ENCODE measurements at places on chromosomes 12 and 14.

DNA sequence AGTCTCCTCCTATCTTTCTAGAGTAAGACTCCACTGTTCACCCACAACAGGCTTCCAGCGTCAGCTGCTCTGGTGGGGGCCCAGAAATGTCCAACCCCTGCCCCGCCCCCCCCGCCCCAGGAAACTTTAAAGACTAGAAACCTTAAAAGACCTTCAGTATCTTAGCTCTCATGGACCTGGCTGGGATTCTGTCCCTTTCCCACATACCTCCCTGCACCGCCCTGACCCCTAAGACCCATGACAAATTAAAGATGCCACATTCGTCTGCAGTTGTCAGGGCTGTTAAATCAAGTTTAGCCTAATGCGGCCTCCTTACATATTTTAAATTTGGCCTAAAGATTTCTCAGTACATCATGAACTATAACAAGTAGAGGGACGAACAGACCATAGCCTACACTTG, 10.0 kb upstream of the SERPINA10 start:
- no peak for DNase-seq

GRCh38 chr14:87397499-87397898, 595.5 kb downstream of the GALC start:
- DNase-seq, result no peak

DNA sequence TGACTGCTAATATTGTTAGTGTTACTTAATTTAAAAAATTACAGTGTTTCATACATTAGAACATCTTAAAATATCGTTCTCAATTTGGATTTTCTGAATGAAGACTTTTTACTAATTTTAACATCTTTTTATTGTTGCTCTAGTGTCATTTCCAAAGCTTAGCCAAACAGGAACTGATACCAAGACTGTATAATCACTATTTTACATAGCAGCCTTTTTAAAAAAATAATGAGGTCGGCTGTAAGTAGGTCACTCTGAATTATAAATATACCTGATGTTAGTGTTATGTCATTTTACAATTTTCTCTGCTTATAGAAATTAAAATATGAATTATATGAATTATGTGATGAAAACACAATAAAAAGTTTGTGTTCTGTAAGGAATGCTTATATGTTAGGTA, 321.5 kb downstream of the TMEM117 start:
- no peak for DNase-seq

GRCh38 chr12:65313719-65314317, 35.3 kb downstream of the MSRB3 start:
- no peak for DNase-seq

DNA sequence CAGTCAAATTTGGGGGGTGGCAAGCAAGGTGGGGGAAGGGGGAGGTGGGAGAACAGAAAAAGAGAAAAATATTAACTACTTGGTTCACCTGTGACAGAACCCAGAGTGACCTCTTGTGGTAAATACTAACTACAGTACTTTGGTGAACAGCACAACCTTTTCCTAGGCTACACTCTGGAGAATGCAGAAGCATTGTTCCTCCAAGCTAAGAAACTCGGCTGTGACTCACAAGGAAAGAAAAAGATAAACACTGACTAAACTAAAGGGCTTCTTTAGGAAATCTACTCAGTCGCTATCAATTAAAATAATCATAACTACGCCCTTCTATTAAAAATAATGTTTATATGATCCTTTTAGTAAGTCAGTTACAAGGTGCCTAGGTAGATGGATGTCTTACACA, 5.4 kb downstream of the KCNH5 start:
- DNase-seq, result peak; percentile 20

GRCh38 chr12:6266541-6266966, 43.9 kb upstream of the PLEKHG6 start:
- DNase-seq, result no peak

- no peak for DNase-seq
These were observed 297.6 kb downstream of the TMEM132D start for GRCh38 chr12:129606239-129606638.

DNA sequence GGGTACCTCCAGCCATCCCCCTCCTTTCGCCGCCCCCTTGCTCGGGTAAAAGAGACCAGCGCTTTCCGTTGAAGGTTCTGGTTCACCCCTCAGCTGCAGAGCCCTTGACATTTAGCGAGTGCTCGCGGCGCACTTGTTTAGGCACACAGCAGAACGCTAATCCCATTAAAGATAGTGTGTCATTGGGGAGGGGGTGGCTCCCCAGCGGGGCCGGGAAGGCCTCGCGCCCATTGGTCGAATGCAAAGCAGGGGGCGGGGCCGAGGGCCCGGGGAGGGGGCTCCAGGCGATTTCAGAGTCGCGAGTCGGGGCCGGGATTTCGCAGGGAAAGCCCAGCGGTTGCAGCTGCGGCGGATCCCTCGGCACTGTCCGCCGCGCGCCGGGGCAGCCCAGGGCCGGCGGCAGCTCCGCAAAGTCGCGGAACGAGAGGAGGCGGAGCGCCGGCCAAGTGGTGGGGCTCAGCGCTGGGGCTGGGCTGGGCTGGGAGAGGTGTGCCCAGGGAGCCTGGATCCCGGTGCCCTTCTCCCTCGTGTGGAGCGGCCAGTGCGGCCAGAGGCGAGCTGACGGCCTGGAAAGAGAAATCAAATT, 122.9 kb downstream of the TSPAN9 start:
- peak; percentile 80 for DNase-seq

GRCh38 chr12:15919418-15919817, 8.3 kb downstream of the DERA start:
- no peak for DNase-seq

DNA sequence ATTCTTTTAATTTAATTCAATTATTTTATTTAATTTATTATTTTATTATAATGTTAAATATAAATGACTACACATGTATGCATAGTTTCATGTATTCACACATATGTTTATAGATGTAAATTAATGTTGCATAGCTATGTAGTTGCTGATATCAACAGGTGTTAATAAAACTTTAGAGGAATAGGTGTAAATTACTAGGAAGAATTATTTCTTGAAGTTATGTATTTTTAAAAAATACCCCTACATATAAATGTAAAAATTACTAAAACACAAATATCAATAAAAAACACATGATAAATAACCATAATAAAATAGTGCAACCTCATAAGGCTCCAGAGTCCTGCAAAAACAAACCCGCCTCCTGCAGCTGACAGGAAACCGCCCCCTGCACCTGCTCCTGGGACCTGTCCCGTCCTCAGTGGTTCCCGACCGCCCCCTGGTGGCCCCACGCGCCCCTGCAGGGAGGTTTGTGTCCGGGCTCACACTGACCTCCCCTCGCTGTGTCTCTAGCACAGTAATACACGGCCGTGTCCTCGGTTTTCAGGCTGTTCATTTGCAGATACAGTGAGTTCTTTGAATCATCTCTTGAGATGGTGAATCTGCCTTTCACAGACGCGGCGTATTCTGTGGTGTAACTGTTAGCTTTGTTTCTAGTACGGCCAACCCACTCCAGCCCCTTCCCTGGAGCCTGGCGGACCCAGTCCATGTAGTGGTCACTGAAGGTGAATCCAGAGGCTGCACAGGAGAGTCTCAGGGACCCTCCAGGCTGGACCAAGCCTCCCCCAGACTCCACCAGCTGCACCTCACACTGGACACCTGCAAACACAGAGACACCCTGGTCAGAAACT, 1264.0 kb downstream of the TMEM121 start:
- peak; percentile 38 for DNase-seq

DNA sequence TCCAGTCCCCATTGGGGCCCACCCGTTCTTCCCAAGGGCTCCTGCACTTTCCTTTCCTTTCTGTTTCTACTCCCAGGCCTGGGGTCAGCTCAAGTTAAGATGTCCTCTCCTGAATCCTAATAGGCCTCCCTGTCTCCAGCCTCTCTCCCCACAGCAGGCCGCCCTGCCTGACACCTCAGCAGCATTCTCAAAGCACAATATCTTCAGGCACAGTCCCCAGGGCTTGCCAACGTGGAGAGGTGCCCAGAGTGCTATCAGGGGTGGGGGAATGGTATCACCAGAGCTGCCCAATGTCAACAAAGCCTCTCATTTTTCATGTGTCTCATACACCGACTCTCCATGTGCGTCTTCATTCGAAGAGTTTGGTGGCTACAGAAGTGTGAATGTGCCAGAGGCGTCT, 123.0 kb downstream of the FOXN3 start:
- DNase-seq, result no peak

DNA sequence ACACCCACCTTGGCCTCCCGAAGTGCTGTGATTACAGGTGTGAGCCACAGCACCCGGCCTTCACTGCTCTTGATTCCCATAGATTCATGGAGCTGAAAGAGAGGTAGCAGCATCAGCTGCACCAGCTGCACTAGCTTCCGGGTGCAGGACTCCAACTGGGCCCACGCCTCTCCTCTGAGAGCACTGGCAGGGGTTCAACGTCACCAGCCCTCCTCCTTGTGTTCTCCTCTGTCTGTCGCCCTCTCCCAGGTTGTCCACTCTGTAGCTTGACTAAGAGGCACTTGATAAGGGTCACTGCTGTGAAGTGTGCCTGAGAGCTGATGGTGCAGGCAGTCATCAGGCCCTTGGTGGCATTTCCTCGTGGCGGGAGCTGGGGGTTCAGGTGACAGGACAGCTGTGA, 28.3 kb downstream of the MLXIP start:
- DNase-seq, result no peak

DNA sequence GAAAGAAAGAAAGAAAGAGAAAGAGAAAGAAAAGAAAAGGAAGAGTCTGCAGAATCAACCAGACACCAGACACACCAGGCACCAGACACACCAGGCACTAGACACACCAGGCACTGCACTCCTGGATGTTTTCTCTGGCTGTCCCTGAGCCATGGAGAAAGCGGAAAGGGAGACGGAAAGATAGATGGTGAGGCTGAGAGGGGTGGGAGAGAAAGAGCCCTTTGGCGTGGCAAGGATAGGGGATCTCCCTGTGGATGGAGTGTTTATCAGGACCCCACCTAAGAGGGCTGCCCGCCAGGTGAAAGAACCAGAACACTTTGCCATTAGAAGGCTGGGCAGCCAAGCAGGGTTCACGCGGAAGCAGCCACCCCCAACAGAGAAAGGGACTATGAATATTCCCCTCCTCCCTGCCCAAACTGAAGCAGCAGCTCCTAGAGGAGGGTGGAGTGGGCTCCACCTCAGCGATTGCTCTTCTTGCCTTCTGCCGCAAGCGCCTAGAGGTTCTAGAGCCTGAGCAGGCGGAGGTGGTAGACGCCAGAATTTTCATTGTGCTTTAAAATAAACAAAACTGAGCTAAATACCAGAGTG, 13.4 kb downstream of the ST8SIA1 start:
- no peak for DNase-seq

DNA sequence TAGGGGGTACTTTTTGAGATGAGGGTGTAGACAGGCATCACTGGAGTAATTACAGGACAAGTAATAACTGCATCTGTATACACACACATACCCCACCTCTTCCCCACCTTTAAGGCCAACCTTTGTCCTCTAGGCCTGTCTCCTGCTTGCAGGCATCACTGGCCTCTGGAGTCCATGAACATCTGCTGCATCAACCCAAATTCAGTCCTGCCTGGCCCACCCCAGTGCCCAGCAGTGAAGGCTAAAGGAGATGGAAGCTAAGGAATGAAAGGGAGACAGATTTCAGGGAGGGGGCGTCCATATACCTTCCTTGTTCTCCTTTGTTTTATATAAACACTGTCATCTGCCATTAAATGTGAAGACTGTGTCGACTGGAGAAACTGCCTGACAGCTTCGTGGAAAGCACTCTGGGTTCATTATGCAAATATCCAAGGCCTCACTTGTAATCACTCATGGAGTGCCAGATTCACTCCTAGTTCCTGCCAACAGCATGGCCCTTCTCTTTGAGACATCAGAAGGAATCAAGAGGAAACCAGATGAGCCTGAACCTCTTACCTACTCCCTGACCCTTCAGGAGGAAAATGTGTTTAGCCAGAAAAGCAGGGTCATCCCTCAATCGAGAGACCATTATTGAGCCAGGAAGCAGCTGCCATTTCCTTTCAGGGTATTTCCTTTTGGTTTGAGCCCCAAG, 64.4 kb downstream of the SERPINA3 start:
- DNase-seq, result no peak

DNA sequence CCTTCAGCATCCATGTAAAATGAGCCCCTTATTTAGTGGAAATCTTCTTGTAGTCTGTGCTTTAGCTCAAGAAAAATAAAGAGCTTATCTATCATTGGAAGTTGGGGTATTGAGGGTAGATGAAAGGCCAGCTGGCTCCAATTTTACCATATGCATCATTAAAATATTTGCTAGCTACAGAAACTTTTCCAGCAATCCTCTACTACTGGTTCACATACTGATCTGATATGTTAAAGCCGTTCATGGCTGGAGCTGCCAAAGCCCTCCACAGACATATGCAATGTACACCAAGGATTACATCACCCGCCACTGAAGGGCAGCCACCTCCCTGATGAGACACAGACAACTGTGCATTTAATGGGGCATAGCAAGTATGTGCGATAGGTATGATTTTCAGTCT, 1205.3 kb downstream of the GALC start:
- no peak for DNase-seq

- DNase-seq, result no peak
These were observed 17.4 kb downstream of the FAM181A start for GRCh38 chr14:93944348-93945069.

- no peak for DNase-seq
These were observed 35.0 kb downstream of the ACADS start for GRCh38 chr12:120760349-120761254.

All from HEK293T (cell line).